CD4-positive, CD25-positive, alpha-beta regulatory T cell (primary cell): ENCODE measurements at places on chromosomes 2 and 18. TPM values are rescaled to one million over a fixed set of nuclear protein-coding genes. Genes with fewer than 3 reads are reported as not detected.

GLI2 gene
- not detected for total RNA-seq

STARD7 gene
- 97.2 TPM for total RNA-seq

DNA sequence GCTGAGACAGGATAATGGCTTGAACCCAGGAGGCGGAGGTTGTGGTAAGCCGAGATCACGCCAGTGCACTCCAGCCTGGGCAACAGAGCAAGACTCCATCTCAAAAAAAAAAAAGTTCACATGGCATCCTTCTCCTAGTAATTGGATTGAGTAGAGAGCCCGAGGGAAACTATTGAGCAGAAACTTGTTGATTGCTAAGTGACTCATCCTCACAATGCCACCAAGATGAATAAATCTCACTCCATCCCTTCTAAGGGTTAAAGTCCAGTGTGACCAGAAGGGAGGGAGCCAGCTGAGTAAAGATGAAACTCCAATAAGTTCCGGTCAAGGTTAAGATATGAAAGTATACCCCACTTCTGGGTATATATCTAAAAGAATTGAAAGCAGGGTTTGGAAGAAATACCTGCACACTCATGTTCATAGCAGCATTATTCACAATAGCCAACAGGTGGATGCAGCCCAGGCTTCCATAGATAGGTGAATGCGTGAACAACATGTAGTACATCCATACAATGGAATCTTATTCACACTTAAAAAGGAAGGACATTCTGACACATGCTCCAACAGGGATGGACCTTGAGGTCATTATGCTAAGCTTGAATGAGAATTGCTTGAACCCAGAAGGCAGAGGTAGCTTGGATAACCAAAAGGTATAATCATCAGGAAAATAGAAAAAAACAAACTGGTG is 13.0 kb upstream of the FHL2 start:
- H3K4me1 ChIP-seq = no peaks in the 10 kb centered on the region
- H3K27me3 ChIP-seq = peaks cover 18% of the 10 kb centered on the region
- H3K27ac ChIP-seq = no peak overlapping the region
- no peak for DNase-seq
- no peaks in the 10 kb centered on the region for H3K36me3 ChIP-seq
- no peak overlapping the region for H3K4me3 ChIP-seq

- DNase-seq = no peak
- H3K36me3 ChIP-seq = no peaks in the 10 kb centered on the region
- H3K4me1 ChIP-seq = no peaks in the 10 kb centered on the region
- no peak overlapping the region for H3K4me3 ChIP-seq
- no peak overlapping the region for H3K27ac ChIP-seq
- H3K27me3 ChIP-seq = no peaks in the 10 kb centered on the region
These were observed 101.7 kb downstream of the COBLL1 start for GRCh38 chr2:164739966-164740365.

DNA sequence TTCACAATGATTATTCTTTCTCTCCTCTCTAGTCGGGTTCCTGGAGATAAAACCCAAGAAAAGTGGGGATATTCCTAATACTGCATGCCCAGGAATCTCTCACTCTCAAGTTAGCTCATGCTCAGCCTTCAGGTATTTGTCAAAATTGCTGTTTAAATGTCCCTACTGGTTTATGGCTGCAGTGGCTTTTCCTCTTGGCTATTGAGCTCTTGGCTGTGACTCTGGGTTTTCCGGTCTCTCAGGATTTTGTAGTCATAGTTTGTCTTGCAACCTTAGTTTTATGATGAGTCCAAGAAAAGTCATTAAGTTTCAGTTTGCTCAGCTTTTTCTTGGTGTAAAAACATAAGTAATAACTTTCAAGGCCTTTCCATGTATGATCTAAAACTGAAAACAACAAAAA is 820.7 kb upstream of the HS6ST1 start:
- H3K4me1 ChIP-seq = no peaks in the 10 kb centered on the region
- H3K27ac ChIP-seq = no peak overlapping the region
- DNase-seq = no peak
- H3K36me3 ChIP-seq = no peaks in the 10 kb centered on the region
